ENCODE measurements at places on chromosomes 2 and 18.

DNA sequence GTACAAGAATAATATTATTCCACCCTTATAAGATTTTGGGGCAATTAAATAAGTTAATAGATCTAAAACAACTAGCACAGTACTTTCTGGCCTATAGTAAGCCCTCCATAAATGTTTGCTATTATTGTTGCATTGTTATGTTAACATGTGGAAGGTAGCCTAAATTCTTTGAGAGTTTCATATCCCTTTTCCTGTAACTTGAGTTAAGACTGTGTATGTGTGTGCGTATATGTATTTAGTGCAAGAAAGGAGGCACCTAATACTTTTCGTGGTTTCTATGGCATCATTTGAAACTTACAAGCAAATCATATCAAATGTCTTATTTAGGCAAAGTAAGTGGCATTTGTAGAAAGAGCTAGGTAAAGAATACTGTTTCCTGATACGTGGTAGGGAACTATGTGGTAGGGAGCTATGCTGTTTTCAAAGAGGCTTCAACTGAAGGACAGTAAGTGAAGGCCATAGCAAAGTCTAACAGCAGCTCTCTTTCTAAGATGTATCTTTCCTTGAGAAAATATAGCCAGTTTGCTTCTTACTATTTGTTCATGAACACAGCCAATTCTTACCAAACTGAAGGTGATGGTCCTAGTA is 36.8 kb upstream of the C2orf74 start:
- DNase-seq = no peak

DNA sequence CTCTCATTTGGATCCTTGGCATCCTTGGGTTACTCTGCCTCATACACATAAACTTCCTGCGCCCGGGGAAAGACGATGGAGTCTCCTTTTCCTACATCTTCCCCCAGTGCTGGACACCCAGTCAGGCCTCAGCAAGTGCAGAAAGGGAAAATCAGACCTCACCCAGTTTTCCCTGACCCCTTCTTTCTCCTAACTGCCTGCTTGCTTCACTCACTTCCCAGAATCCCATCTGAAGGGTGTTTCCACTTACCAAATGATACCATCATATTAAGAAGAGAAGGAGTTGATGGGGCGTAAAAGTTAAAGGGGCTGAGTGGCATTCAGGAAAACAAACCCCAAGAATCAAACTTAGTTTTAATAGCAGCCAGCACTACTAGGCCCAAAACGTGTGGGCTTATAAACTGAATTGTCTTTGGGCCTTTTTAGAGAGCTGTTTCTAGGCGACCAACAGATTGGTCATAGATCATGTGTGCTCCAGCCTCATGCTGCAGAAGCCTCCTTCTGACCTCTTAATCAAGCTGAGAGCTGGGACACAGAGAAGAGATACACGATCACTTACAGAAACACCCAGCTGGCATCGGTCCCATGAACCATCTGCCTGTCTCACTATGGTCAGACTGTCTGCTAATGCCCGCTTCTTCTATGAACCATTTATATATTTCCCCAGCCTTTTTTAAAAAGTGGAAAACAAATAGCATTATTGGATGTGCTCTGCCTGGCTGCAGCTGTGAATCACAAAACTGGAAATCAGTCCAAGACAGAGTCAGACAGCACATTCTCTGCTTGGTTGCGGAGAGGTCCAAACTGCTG is 165.7 kb upstream of the SLC14A2 start:
- DNase-seq = peak; percentile 38

DNA sequence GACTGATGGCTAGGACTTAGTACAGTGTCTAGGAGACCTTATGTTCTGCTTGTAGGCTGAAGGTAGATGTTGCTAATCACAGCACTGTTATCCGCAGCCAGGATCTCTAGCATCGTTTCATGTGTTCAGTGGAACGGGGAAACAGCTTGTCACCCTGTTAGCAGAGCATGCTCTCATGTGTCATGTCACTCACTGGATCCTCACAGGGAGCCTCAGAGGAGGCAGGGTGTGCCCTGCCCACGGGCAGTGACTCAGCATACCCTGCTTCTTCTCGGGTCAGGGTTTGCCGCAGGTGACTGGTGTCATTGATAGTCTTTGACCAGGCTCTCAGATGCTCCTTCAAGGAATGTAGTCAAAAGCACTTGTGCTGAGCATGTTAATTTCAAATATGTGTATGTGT is 44.4 kb downstream of the RPIA start:
- peak; percentile 16 for DNase-seq

- DNase-seq = no peak
Observed at GRCh38 chr2:150733051-150733618, 245.7 kb upstream of the RND3 start.

GRCh38 chr2:96264656-96265348 is 995 bp downstream of the TMEM127 start:
- no peak for DNase-seq

DNA sequence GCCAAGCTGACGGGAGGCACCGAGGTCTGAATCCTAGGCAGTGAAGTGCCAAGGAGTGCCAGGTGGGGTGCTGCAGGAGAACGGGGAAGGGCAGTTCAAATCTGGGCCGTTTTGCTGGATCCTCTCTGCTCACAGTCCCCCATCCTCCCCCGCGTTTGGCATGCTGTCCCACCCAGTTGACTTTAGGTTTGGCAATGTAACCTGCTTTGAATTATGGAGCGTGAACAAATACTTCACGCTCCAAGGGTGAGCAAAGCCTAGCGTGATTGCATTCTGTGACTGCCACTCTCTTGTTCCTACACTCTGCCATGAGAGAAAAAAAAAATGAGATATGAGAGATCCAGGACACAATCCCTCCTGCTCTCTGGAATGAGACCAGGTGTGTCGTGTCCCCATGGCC is 381.9 kb downstream of the ZNF516 start:
- no peak for DNase-seq

DNA sequence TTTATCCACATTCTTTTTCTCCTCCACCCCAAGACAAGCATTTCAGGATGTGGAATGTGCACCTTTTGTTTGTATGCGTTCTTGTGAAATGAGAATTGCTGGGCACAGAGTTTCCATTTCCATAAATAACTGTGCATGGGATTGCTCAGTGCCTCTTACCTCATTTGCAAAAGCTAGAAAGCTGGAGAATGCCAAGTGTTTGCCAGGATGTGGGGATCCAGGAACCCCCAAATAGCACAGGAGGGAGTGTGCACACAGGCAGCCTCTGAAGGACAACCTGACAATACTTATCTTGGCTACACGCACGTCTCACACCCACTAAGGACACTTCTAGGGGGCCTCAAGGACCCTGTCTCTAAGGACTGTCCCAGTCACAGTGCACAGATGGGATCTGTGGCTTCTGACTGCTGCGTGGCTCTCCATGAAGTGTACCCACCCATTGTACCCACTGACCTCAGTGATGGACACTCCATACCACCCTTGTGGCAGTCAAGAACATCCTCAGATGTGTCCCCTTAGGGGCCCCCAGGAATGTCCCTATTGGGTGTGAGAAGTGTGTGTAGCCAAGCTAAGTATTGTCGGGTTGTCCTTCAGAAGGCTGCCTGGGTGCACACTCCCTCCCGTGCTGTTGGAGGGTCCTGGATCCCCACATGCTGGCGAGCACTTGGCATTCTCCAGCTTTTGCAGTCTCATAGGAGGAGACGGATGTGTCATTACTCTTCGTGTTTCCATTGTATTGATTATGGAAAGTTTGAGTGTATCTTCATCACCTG is 38.4 kb downstream of the CAPN13 start:
- DNase-seq = no peak

DNA sequence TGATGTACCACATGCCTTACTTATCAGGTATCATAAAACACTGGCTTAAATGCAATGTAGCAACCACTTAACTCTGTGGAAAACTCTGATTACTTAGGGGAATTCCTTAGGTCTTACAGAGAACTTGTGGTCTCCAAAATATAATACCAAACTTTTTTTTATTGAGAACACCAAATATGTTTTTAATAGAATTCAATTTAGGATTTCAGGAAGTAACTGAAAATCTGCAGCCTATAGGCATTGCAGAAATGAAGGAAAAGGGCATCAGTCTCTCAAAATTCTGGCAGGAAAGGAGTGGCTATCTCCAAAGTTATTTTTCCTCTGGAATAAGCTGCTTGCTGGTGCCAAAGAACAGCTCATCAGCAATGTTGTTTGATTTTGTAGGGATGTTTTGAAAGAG is 105.3 kb upstream of the UGP2 start:
- no peak for DNase-seq

DNA sequence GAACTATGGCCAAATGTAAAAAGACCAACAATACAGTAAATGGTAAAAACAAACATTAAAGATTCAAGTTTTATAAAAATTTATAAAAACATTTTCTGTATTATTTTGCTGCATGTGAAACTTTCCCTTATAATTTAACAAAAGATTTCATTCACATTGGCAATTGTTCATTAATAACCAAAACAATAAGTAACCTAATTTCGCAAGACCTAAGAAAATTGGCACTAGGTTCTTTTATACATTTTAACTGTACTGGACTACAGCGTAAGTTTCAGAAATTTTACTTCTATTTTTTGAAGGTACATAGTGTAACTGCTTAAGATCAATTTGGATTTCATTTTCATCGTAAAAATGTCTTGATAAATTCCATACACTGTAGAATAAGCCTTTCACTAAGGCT is 77.2 kb downstream of the FANCL start:
- DNase-seq = no peak

DNA sequence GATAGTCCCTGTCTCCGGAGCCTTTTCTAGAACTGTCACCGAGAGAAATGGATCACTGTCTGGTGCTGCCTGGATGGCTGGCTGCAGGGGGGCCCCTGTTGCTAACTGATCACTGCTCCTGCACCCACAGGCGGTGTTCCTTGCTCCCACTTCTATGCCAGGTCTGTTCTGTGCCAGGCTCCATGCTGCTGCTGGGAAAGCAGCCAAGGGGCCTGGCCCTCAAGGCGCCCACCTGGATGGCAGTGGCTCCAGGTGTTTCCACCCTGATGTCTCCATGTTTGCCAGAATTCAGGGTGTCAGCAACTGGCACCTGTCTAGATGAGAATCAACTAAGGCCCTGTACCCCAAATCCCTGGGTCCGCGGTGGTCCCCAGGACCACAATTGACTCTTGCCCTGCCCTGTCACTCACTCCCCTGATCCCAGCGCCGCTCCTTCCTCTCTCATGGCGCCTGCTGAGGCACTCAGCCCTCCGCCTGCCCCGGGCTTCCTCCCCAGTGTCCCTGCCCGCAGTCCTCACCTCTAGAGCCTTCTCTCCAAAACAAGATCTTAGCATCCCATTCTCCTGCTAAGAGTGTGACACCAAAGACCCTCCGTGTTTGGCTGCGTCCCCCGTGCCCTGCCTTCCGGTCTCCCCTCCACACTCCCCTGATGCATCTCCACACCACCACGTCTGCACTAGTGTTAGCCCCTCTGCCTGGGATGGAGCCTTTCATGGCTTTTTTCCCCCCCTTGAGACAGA is 72.5 kb upstream of the OTOF start:
- no peak for DNase-seq

GRCh38 chr2:43248621-43249020 is 22.2 kb upstream of the ZFP36L2 start:
- no peak for DNase-seq

DNA sequence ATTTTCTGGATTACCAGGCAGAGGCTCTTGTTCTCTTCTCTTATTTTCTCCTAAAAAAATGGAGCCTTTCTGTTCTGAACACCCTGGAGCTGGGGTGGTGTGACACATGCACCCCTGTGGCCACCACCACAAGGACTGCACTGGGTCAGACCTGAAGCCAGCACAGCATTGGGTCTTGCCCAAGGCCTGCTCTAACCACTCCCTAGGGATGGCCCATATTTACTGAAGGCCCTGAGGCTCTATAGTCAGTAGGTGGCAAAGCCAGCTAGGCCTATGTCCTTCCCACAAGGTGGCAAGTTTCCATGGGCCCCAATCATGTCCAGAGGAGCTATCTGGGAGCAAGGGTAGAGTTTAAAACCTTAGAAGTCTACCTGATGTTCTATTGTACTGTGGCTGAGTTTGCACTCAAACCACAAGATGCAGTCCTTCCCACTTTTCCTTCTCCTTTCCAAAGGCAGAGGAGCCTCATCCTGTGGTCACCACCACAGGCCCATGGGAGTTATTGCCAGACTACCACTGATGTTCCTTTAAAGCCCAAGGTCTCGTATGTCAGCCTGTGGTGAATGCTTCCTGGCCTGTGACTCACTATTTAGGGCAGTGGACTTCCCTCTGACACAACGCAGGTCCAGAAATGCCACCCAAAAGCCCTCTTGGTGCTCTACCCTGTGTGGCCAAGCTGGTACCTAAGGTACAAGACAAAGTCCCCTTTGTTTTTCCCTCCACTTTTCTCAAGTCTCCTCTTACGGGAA is 15.0 kb upstream of the FMNL2 start:
- no peak for DNase-seq

- DNase-seq = no peak
Observed at GRCh38 chr18:56115071-56116015, 523.0 kb downstream of the TXNL1 start.

GRCh38 chr2:65331336-65332025 is 100.9 kb downstream of the SPRED2 start:
- no peak for DNase-seq

DNA sequence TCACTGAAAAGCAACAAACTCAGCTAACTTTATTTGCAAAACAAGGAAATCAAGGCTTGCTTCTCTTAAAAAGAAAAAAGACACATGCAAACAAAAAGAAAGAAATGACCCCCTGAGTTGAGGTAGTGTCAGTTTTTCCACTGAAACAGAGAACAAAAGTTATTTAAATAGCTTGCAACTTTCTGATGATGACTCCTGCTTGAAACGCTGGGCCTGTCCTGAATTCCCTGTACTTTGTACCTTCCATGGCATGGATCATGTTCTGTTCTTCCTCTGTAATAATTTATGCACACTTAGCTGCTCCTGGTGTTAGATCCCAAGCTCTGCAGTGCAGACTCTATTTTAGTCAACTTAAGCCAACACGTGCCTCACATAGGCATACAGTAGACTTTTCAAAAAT is 84.0 kb downstream of the SKA1 start:
- no peak for DNase-seq

DNA sequence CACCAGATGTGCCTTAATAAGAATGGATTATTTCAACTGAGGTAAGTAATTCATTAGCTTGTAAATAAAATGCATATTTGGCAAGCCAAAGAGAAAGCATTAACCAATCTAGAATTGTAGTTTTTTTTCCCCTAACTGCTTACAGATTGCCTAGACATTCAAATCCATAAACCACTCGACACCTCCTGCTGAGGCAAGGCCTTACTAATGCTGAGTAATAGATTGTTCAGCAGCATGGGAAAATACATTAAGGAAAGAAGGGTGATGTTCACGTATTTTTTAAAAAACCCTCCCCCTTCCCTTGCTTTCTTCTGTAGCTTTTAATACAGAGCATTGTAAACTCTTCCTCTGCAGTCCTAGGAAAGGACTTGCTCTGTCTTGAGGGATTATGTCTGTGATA is 17.0 kb upstream of the LINC00305 start:
- no peak for DNase-seq

GRCh38 chr2:168816369-168816768 is 13.9 kb downstream of the NOSTRIN start:
- no peak for DNase-seq

Measured in transverse colon (tissue), 4 donors.